ENCODE measurements at places on chromosomes 16 and 17.

GRCh38 chr16:14418795-14419225 is 211.2 kb downstream of the PARN start:
- DNase-seq: no peak

- DNase-seq: no peak
These were observed 197.2 kb downstream of the FOXL1 start for GRCh38 chr16:86775511-86775921.

DNA sequence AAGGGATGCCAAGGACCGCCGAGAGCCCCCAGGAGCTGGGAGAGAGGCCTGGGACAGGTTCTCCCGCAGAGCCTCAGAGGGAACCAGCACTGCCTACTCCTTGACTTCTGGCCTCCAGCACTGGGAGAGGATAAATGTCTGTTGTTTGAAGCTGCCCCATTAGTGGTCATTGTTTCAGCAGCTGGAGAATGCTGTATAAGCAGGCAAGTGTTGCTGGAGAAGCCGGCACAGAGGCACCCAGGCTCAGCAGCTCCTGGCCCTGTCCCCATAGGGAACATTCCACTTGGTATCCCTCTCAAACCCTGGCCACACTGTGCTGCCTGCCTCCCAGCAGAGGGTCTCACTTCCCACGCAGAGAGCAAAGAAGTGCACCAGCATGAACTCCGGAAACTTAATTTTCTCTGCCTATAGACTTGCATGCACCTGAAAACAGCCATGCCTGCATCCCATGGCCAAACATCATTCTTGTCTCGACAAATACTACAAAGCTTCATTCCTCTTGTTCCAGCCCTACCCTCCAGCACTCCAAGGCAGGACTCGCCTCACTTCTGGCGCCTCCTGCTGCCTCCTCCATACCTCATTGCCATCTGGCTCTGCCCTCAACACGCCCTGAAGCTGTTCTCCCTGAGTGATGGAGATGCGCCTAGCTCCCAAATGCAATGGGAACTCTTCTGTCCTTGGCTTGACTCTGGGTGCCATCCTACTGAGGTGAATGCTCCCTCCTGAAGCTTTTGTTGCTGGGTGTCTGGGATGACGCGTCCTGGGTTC is 88.1 kb downstream of the DNAH17 start:
- DNase-seq: no peak

DNA sequence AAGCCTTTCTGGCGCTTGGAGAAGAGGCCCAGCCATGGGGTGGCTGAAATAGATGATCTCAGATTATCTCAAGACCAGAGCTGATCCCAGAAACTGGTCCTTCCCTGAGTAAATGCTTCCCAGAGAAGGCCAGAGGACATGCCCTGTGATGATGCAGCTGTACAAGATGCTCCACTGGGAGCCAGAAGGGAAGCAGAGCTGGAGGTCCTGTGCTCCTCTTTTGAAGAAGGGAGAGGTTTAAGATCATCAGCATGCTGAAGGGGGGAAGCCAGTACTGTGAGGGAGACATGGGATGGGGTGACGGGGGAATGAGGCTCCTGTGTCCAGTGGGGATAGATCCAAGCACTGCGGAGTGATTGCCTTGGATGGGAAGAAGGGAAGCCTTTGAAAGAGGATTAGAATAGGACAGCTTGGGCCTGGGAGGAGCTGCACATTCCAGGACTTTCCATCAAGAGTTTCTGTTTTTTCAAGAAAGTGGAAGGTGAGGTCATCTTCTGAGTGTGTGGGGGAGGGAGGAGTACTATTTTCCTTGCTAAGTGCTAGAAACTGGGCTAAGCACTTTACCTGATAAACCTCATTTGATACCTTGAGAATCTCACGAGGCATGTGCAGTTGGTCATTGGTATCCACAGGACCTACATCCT is 16.4 kb upstream of the ALOX15B start:
- no peak for DNase-seq

GRCh38 chr16:82133798-82134197 is 36.2 kb downstream of the MPHOSPH6 start:
- no peak for DNase-seq

DNA sequence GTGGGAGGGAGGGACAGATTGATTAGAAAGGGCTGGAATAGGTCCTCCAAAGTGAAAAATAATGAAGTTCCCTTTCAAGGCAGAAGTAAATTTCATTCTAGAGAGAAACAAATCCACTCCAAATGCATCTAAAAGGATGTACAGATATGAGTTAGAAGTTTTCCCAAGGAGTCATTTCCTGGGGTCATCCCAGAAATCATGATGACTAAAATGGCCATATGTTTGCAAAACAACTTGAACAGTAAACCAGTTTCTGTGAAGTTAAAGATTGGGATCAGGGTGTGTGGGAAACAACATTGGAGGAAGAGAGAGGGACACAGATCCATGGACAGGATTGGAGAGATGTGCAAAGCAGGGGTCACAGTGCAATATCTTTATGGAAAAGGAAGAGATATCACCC is 32.5 kb upstream of the ARHGAP44 start:
- DNase-seq: no peak

DNA sequence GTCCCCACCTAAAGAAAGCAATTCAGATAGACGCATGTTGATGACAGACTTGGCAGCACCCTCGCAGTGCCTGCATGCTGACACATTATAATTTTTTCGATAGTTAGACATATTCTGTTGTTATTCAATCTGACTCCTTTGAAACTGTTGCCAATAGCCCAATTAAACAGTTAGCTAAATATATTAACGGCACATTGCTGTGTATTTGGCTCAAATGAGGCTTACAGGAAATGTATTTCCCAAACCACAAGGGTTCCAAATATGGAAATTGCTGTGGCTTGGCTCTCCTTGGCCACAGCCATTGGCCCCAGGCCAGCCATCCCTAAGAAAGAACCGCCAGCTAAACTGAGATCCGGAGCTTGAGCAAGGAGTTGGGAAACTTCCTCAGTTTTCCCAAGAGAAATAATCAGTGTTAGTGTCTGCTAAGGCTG is 31.1 kb downstream of the C16orf82 start:
- no peak for DNase-seq

GRCh38 chr17:67891481-67892119 is 66.3 kb downstream of the BPTF start:
- no peak for DNase-seq

Data from activated CD8-positive, alpha-beta memory T cell treated with anti-CD3 and anti-CD28 coated beads for 1 hour (primary cell).